ENCODE measurements at places on chromosomes 3 and 15.

DNA sequence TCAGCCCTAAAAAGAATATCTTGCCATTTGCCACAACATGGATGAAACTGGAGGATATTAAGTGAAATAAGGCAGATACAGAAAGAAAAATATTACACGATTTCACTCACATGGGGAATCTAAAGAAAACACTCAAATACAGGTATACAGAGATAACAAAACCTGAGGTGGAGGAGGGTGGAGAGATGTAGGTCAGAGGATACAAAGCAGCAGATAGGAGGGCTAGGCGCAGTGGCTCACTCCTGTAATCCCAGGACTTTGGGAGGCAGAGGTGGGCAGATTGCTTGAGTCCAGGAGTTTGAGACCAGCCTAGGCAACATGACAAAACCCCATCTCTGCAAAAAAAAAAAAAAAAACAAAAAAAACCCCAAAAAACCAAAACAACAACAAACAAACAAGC, 23.2 kb upstream of the SRPRB start:
- DNase-seq = no peak

GRCh38 chr3:123817413-123817812, 66.7 kb downstream of the MYLK start:
- no peak for DNase-seq

DNA sequence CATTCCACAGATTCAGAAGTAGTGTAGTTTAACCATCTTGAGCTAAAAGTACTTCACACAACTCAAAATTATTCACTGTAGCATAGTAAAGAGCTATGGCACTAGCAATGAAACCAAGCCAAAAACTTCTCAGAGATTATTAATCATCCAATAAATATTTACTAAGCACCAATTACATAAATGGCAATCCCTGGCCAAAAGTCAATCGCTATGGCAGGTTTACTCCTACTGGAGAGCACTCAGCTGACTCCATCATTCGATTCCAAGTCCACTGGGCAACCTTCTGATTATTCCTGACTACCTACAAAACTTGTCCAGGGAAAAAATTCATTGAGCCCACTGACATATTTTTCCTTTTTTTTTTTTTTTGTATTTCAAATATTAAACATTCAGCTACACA, 23.9 kb downstream of the ATP13A3 start:
- no peak for DNase-seq

GRCh38 chr15:52394118-52394517, 98.5 kb upstream of the MYO5C start:
- DNase-seq = no peak

- DNase-seq = no peak
Observed at GRCh38 chr15:87498560-87498959, 758.0 kb downstream of the NTRK3 start.

- no peak for DNase-seq
Observed at GRCh38 chr15:92623435-92623834, 32.1 kb downstream of the FAM174B start.

DNA sequence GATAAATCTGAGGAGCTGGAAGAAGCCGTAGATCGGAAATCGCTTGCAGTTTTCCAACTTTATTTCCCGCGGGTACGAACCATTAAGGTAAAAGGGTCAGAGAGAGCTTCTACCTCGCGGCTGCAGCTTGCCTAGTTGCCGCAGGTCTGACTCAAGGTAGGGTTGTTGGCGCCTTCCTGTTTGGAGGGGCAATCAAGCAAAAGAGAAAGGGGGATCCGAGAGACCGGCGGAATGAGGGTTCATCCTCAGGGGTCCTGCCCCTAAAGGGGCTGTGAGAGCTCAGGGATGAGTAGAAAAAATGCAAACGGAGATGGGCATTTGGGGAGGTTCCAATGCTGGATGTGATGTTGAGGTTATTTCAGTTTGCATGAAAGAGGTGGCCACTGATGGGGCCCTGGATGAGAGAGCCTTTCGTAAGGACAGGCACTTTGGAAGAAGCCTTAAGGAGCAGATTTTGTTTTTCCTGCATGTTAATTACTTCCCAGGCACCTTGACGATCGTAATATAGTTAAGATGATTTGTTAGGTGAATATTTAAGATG, 265.4 kb downstream of the CGGBP1 start:
- no peak for DNase-seq

DNA sequence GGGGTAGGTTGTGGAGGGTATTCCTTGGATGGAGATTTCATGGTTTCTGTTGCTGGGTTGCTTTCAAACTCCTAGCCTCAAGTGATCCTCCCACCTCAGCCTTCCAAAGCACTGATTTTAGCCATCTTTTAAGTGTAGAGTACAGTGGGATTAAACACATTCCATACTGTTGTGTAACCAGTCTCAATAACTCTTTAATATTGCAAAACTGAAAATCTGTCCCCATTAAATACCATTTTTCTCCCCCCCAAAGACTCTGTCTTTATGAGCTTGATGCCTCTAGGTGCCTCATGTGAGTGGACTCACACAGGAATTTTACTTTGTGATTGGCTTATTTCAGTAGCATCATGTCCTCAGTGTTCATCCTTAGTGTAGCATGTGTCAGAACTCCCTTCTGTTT, 74.7 kb upstream of the ATP10A start:
- DNase-seq = no peak

GRCh38 chr3:112013058-112013783, 14.5 kb downstream of the TAGLN3 start:
- DNase-seq = no peak

DNA sequence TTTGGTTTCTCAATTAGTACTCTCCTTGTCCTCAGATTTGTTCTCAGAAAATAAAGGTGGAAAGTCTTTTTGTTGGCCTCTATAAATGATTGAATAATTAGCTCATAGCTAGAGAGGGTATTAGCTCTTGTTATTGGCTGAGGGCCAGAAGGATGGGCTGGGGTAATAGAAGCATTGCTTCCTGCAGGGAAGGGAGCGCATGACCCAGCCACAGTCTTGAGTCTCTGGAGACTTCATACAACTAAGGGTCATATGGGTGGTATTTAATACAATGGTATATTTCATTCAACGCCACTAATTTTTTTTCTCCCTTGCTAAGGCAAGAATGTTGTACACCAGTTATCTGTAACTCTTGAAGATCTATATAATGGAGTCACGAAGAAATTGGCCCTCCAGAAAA, 8.4 kb downstream of the DNAJA4 start:
- no peak for DNase-seq

DNA sequence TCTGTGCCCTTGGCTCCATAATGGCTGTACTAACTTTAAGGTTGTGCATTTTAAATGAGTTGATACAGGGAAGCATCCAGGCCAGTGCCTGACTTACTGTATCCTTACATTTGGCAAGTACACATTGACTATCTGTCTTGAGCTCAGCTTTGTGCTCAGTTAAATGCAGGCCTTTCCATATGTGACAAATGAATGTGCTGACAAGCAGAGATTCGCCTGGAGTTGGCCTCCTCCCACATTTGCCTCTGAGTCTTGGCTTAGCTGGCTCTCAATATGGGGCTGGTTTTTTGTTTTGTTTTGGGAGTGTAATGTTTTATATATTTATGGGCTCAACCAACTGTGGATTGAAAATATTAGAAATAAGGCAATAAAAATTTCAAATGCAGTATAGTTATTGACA, 29.7 kb downstream of the TRIM71 start:
- no peak for DNase-seq

DNA sequence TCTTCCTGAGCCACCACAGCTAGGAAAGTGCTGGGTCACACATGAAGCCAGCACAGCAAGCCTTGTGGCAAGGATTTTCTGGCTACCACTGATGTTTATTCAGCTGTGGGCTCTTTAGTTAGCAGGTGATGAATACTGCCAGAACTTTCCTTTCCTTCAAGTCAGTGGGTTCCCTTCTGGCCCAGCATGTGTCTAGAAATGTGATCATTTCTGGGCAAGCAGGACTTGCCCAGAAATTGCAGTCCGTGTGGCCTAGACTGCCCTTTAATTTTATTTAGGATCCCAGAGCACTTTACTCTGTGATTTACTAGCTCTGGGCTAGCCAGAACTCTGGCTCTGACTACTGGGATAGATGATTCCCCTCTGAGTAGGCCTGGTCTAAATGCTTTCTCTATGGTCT, 397.5 kb downstream of the ZIC4 start:
- no peak for DNase-seq

- DNase-seq = no peak
Observed at GRCh38 chr15:78047761-78048627, 29.5 kb downstream of the TBC1D2B start.

- DNase-seq = no peak
Observed at GRCh38 chr3:88090681-88091080, 31.6 kb downstream of the ZNF654 start.

DNA sequence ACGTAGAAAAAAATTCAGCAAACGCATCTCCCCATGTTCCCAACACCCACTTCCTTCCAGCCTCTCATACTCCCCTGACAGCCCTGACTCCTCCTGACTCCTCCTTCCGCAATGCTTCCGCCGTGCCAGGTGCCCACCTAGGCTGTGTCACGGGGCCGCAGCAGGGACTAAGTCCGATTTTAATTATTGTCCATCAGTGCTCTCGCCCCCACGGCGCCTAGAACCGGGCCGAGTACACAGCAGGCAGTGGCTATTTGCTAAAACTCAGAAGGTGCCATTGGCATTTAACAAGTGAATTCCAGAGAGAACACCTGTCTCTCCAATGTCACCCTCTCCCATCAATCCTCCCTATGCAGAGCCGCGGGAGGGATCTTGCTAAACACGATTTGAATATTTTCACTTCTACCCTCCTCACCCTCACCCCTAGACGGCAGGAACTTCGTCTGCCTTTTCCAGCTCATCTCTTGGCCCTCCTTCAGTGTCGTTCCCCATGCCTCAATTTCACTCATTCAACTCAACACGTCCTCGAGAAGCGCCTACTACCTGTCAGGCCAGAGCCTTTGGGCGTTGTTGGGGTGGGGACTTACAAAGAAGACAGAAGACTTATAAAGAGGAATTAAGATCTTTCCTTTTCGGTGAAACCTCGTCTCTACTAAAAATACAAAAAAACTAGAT, 11.5 kb upstream of the SHF start:
- peak; percentile 83 for DNase-seq

DNA sequence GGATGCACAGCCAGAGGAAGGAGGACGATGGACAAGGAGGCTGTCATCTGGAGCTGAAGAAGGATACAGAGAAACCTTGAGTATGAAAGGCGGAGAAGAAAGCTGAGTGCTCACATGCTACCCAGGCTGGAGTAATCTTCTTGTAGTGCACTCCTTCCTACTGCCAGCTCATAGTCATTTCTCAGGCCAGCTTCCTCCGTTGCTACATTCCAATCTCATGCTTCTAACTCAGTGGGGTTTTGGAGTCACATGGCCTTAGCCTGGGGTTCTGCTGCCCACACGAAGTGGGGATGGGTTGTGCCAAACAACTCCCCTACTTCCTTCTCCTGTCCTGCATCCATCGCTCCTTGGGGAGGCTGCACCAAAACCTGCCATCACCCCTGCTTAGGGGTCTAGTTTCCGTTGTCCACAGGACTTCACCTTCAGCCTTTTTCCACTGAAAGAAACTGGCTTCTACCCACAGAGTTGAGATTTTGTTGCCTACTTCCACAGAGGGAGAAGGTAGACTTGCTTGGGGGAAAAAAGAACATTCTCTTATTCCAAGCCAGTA, 239.9 kb downstream of the EPHB1 start:
- no peak for DNase-seq

DNA sequence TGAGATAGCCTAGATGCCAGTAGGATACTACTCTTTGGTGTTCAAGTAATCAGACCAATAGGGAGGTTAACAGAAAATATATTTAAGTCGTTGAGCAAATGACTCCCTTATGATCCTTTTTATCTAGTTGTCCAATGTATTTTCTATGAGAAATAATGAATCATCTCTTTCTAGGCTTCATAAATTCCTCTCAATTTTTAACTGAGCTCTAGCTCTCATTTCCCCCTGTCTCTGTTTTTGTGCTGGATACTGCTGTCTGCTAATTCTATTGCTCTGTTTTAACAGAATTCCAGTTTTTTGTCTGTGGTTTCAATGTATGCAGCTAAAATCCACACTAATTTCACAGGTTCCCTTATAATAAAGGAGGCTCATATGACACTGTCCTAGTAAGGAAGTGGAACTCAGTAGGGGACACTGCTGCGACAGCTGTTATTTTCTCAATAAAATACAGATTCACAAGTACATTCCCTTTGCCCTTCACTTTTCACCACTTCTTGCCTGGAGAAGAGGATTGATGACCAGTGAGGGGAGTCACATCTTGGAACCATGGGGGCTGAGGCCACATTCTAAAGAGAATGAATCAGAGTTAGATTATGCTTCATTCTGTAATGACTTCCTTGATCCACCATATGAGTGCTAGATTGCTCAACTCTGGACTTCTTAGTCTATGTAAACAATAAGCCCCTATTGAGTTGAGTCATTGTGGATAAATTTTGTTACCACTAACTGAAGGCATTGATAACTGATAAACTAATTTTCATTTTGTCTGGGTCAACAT, 558.7 kb upstream of the KCNMB2 start:
- no peak for DNase-seq

DNA sequence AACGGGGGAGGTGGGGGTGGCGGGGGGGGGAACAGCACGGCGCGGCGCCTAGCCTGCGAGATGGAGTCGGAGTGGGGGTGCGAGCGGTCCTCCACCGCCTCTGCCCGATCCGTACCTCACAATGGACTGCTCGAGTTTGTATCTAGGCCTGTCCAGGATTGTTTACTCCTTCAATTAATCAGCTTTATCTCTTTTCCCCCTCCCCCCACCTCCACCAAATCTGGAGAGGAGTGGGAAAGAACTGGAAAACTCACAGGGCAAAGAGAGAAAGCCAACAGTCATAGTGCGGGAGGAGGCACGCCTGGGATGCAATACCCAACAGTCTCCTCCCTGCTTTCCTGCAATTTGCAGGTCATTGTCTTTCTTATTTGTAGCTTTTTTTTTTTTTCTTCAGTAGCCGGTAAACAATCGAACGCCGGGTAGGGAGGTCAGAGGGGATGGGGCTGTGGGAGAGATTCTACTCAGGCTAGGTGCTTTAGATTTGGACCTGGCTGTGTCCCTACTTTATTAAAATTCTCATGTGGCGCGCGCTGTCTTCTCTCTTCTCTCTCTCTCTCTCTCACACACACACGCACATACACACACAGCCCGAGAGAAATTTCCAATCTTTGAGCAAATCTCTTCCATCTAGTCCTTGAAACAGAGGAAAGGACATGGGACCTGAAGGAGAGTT, 6.9 kb upstream of the MEIS2 start:
- no peak for DNase-seq

DNA sequence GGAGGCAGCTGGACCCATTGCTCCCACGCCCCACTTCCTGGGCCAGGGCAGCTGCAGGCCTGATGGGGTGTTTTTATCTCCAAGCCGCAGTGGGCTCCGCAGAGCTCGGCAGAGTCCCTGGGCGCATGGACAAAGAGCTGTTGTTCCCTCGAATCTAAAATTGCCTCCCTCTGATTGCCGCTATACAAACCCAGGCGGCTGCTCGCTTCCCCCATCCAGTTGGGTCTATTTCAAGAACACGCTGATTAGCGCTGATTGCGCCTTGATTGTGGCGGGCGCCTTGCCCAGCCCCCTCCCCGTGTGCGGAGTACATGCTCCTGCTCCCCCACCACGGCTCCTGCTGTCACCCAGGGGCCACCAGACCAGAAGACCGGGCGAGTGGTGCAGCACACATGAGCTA, 43.4 kb upstream of the SLC6A1 start:
- no peak for DNase-seq

- DNase-seq = no peak
Observed at GRCh38 chr3:160376681-160377080, 22.3 kb downstream of the IFT80 start.
